Left ventricle myocardium inferior (tissue), 1 donor: ENCODE measurements at places on chromosomes 3 and 15. TPM values are rescaled to one million over a fixed set of nuclear protein-coding genes. Genes with fewer than 3 reads are reported as not detected.

GRCh38 chr15:44216958-44217357, 21.9 kb upstream of the FRMD5 start:
- no peak overlapping the region for H3K27ac ChIP-seq
- H3K36me3 ChIP-seq: no peaks in the 10 kb centered on the region
- DNase-seq: no peak
- H3K27me3 ChIP-seq: peaks cover 16% of the 10 kb centered on the region
- no peak overlapping the region for H3K4me3 ChIP-seq

GRCh38 chr15:80736560-80736959, 41.5 kb downstream of the ABHD17C start:
- no peak overlapping the region for H3K4me3 ChIP-seq
- no peak for DNase-seq
- no peak overlapping the region for H3K27ac ChIP-seq
- H3K27me3 ChIP-seq: no peaks in the 10 kb centered on the region

DNA sequence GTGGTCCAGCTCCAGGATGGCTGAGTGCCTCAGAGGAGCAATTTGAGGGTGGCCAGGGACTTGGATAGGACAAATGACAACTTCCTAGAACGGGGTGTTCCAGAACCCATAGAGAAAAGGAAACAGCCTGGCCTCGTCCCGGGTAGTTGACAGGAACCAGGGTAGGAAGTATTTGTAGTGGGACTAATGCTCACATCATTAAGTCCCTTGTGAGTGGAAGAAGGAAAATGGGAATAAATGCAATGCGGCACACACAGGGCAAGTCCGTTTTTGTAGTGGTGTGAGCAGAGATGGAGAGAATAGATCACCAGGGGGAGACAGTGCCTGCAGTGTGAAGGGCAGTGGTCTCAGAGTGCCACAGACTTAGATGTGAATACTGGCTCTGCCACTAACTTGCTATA, 19.6 kb downstream of the TIMP4 start:
- peaks cover 70% of the 10 kb centered on the region for H3K4me1 ChIP-seq
- peak overlapping the region; percentile 79 for H3K27ac ChIP-seq
- no peak for DNase-seq
- no peaks in the 10 kb centered on the region for H3K36me3 ChIP-seq
- no peak overlapping the region for H3K4me3 ChIP-seq

DNA sequence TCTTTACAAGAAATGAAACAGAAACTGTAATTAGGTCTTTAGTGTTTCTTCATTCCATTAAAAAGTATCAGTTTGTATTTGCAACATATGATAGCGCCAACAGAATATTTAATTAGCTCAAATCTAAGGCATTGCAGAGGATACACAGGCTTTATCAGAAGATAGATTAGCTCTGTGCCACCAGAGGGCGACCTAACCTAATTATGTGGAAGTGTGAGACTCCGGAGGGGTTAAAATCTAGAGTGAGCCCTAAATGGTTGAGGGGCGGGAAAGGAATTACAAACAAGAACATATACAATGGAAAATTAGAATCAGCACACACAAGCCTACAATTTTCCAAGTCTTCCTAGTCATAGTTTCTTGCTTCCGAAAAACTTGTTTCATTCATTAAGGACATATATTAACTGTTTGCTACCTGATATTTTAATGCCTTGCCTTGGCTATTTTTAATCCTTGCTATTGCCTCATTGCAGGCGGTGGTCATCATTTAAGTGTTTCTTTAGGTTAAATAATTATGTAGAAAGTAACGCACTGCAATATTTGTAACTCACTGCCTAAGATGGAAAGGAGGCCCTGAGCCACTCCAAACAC, 18.0 kb upstream of the RYR3 start:
- DNase-seq: no peak
- peaks cover 16% of the 10 kb centered on the region for H3K27me3 ChIP-seq
- H3K36me3 ChIP-seq: no peaks in the 10 kb centered on the region
- H3K4me1 ChIP-seq: peaks cover 7% of the 10 kb centered on the region
- no peak overlapping the region for H3K4me3 ChIP-seq
- no peak overlapping the region for H3K27ac ChIP-seq

Gene CACNA2D3
- total RNA-seq: 21.2 TPM

DNA sequence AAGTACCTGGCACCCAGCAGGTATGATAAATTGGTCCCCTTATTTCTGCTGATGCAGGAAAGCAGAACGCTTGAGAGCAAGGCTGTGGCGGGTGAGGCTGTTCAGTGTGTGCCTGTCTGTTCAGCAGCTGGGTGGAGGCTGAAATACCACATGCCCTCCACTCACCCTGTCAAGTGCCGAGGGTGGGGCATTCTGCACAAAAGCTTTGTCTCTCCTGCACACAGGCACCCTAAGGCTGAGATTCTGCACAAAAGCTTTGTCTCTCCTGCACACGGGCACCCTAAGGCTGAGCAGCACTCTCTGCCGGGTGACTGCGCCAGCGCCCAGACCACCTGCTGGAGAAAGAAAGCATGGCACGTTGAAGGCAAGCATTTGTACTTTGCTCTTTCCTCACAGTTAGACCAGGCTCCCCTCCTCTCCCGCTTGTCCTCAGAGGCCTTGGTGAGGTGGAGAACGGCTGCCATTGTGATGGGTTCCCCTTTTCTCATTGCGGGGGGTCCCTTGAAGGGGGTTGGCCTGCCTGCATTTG, 97.5 kb downstream of the BDH1 start:
- no peaks in the 10 kb centered on the region for H3K27me3 ChIP-seq
- H3K4me1 ChIP-seq: peaks cover 14% of the 10 kb centered on the region
- DNase-seq: no peak
- H3K4me3 ChIP-seq: no peak overlapping the region
- H3K27ac ChIP-seq: no peak overlapping the region

- H3K4me3 ChIP-seq: no peak overlapping the region
- no peaks in the 10 kb centered on the region for H3K36me3 ChIP-seq
- no peak overlapping the region for H3K27ac ChIP-seq
- no peak for DNase-seq
Observed at GRCh38 chr3:117750674-117751269, 1041.2 kb downstream of the TUSC7 start.

DNA sequence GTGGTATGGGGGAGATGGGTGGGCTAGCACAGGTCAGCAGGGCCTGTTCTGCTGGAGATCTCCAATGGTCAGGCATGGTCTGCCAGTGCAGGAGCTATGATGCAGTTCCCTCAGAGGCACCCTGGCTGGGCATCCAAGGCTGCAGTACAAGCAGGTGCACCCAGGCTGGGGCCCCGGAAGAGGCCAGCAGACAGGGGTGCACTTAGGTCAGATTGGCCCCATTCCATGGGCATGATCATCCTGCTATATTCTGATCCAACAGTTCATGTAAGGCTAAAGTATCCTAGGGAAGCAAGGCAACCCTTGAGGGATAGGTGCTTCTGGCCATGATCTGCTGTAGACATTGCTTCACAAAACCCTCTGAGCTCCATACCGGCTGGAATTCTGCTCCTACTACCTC, 53.5 kb downstream of the STRIT1 start:
- no peaks in the 10 kb centered on the region for H3K27me3 ChIP-seq
- H3K4me3 ChIP-seq: no peak overlapping the region
- no peak overlapping the region for H3K27ac ChIP-seq
- DNase-seq: no peak
- no peaks in the 10 kb centered on the region for H3K4me1 ChIP-seq

Gene CYP1A2
- not detected for total RNA-seq

Gene FRMD5
- total RNA-seq: 62.4 TPM

- H3K27me3 ChIP-seq: no peaks in the 10 kb centered on the region
- H3K4me1 ChIP-seq: peaks cover 85% of the 10 kb centered on the region
- peak overlapping the region; percentile 86 for H3K27ac ChIP-seq
- no peak for DNase-seq
- H3K4me3 ChIP-seq: no peak overlapping the region
- peaks cover 34% of the 10 kb centered on the region for H3K36me3 ChIP-seq
Observed at GRCh38 chr15:92921215-92922131, 21.3 kb downstream of the CHD2 start.

DNA sequence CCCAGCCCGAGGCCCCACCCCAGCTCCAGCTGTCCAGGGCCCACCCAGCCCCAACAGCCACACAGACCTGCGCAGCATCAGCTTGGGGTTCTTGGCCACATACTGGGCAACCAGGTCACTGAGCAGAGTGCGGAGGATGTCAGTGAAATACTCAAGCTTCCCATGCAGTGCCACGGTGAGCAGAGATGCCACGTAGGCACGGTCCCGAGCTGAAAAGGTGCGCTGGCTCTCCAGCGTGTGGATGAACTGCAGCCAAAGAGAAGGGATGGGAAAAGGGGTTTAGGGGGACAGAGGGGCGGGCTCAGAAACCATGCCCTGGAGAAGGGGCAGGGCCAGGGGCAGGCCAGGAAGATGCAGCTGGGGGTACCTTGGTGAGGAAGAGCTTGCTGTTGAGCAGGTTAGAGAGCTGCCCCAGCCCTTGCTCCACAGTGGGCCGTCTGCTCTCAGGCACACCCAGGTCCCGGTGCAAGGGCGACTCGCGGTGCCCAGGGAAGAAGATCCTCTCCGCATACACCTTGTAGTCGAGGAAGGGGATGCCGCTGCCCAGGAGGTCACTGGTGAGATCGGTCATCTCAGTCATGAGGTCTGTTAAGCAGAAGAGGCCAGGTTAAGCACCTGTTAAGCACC, 17.4 kb downstream of the PLXNB1 start:
- peak; percentile 5 for DNase-seq
- no peaks in the 10 kb centered on the region for H3K4me1 ChIP-seq
- H3K27me3 ChIP-seq: no peaks in the 10 kb centered on the region
- H3K36me3 ChIP-seq: peaks cover 96% of the 10 kb centered on the region
- H3K4me3 ChIP-seq: no peak overlapping the region
- H3K27ac ChIP-seq: no peak overlapping the region

Gene PAQR5
- total RNA-seq: 0.63 TPM

- no peak overlapping the region for H3K27ac ChIP-seq
- no peak overlapping the region for H3K4me3 ChIP-seq
- H3K4me1 ChIP-seq: peaks cover 11% of the 10 kb centered on the region
- peaks cover 83% of the 10 kb centered on the region for H3K27me3 ChIP-seq
Observed at GRCh38 chr15:45121706-45122417, 7.7 kb downstream of the DUOXA2 start.

- H3K4me1 ChIP-seq: peaks cover 14% of the 10 kb centered on the region
- DNase-seq: peak; percentile 34
- H3K27me3 ChIP-seq: no peaks in the 10 kb centered on the region
Observed at GRCh38 chr3:170622369-170623159, 36.7 kb upstream of the SLC7A14 start.

GRCh38 chr3:9291821-9292410, 42.5 kb upstream of the SRGAP3 start:
- no peak for DNase-seq
- peaks cover 7% of the 10 kb centered on the region for H3K27me3 ChIP-seq
- no peaks in the 10 kb centered on the region for H3K4me1 ChIP-seq
- no peaks in the 10 kb centered on the region for H3K36me3 ChIP-seq

DNA sequence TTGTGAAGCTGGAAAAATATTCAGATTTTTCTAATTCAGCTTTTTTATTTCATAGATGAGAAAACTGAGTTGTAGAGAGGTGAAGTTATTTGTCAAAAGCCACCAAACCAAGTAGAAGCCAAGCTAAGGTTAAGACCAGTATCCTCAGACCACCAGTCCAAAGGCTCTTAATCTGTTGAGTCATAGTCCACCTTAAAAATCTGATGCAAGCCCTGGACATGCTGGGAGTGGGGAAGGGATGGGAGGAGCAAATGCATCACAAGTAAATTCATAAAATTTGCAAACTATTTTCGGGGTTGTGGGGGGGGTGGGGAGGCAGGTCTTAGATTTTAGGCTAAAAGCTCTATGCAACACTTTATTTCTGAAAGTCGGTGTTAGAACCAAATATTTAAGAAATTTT, 307.7 kb upstream of the SEMA6D start:
- no peak for DNase-seq
- H3K27me3 ChIP-seq: no peaks in the 10 kb centered on the region
- H3K36me3 ChIP-seq: no peaks in the 10 kb centered on the region
- H3K4me3 ChIP-seq: no peak overlapping the region

GRCh38 chr3:100129941-100130340, 15.6 kb upstream of the FILIP1L start:
- DNase-seq: no peak
- no peak overlapping the region for H3K27ac ChIP-seq
- peaks cover 31% of the 10 kb centered on the region for H3K4me1 ChIP-seq
- H3K27me3 ChIP-seq: no peaks in the 10 kb centered on the region
- no peak overlapping the region for H3K4me3 ChIP-seq

DNA sequence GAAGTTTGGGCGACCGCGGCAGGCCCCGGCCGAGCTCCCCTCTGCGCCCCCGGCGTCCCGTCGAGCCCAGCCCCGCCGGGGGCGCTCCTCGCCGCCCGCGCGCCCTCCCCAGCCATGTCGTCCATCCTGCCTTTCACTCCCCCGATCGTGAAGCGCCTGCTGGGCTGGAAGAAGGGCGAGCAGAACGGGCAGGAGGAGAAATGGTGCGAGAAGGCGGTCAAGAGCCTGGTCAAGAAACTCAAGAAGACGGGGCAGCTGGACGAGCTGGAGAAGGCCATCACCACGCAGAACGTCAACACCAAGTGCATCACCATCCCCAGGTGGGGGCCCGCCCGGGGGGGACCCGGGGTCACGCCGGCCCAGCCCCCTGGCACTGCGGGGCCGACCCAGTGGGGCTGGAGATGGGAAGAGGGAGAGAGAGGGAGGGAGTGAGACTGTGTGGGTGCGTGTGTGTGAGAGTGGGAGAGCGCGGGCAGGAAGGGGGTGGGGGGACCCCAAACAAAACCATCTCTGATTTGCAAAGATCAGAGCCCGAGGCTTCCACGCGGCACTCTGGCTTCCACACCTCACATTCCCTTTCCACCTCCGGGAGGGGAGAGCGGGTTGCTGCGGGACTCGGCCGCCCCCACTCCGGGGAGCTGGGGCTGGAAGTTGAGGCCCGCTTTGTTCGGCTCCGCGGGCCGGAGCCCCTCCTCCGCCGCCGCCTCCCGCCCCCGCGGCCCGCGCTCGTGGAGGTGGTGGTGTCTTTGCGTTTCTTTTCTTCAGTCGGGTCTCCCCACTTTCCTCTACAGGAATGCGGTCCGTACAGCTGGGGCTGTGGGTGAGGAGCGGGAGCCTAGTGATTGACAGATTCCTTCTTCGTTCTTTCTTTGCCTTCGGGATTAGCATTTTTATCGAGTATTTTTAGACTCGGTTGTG, 898 bp downstream of the SMAD3 start:
- H3K4me1 ChIP-seq: peaks cover 68% of the 10 kb centered on the region
- peak overlapping the region; percentile 96 for H3K27ac ChIP-seq
- H3K36me3 ChIP-seq: peaks cover 6% of the 10 kb centered on the region
- peak; percentile 28 for DNase-seq
- H3K4me3 ChIP-seq: peak overlapping the region; percentile 91
- no peaks in the 10 kb centered on the region for H3K27me3 ChIP-seq

GRCh38 chr3:53142986-53143385, 12.8 kb upstream of the RFT1 start:
- DNase-seq: no peak
- H3K27me3 ChIP-seq: no peaks in the 10 kb centered on the region
- peaks cover 15% of the 10 kb centered on the region for H3K4me1 ChIP-seq
- H3K4me3 ChIP-seq: no peak overlapping the region

Gene FAN1
- 25.3 TPM for total RNA-seq

GRCh38 chr15:73928971-73929627, 2.8 kb downstream of the LOXL1 start:
- DNase-seq: peak; percentile 1
- peaks cover 36% of the 10 kb centered on the region for H3K27me3 ChIP-seq
- peak overlapping the region; percentile 72 for H3K27ac ChIP-seq
- H3K4me1 ChIP-seq: peaks cover 81% of the 10 kb centered on the region
- H3K4me3 ChIP-seq: peak overlapping the region; percentile 77
